ENCODE measurements at places on chromosomes 5 and 9.

DNA sequence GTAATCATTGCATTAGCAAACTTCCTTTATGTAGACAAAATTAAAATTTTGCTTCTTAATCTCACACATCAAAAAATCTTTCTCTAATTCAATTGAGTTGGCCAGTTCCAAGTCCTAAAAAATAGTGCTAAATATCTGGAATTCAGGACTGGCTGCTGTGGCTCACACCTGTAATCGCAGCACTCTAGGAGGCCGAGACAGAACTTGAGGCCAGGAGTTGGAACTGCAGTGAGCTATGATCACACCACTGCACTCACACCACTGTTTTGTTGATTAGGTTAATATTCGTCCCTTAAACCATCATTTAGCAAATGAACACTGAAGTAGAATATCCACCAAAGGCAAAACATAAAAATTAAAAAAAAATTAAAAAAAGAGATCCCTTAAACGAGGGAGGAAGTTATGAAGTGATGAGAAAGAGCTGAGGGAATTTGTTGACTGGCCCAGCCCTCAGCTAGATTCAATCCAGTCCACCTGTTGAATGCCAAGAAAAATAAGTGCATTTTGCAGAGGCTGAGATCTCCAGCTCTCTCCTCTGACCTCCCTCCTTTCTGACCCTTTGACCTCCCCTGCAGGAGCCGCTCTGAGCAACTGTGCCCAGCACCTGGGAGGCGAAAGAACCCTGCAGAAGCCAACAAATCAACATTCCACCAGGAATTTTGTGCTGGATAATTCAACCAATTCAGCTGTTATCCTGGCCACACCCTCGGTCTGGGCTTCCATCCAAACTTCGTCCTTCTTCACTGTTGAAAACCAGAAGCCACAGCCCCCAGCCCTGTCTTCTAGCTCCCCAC lies 96.8 kb downstream of the OR2K2 start:
- DNase-seq: no peak

GRCh38 chr5:180689775-180690174 lies 40.4 kb upstream of the FLT4 start:
- DNase-seq: peak; percentile 37

DNA sequence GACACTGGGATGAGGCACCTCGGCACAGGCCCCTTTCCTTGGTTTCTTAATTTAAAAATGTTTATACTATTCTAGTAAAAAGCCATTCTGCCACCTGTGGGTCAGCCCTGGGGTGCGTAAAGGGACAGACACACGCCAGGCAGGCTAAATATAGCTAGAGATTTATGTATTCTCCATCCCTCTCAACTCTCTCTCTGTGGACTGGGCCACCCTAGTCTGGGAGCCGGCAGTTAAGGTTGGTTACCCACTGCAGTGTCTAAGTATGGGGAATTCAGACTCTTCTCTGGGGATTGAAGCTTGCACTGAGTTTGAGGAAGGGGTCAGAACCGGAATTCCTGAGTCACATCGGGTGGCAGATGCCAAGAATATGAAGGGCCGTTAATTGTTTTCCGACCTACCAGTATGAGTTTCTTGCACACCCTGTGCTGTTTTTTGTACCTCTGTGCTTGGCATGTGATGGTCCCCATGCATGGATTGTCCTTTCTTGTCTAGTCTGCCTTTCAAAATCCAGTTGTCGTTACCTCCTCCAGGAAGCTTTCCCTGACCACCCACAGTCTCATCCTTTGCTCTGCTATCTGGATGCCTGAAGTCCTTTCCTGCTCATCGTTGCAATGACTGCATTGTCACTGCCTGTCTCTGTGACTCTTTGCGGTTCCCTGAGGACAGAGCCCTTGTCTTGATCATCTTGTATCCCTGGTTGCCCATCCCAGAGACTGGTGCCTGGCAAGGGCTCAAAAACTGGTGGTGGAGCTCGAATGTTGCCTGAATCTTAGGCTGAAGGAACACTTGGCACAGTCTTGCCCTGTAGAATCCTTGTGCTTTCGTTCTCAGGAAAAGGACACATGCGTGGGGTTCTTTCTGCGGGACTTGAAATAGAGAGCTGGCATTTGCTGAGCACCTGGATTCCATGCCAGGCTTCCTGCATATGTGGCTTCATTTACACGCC lies 2.1 kb downstream of the NEURL1B start:
- DNase-seq: no peak

- no peak for DNase-seq
Measured at GRCh38 chr9:73565833-73566465, 414.3 kb downstream of the ANXA1 start.

DNA sequence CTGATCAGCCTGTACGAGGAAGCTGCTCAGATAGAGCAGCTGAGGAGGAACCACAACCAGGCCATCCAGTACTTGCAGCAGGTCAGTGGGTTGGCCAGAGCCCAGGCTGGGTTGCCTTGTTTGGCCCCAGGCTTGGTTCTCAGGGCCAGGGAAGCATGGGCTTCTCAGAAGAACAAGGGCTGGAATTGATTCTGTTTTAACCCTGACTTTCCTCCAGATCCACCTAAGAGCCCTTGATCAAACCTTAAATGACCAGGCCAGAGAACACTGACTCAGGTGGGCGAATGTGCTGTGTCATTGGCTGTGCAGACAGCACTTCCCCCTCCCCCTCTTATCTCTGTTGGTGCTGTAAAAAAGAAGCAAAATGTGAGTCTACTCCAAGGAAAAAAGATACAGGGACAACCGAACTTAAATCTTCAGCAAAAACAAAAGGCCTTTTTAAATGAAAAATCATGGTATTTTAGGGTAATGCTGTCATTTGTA lies 28.1 kb downstream of the TTC23L start:
- no peak for DNase-seq

GRCh38 chr9:113648586-113648985 lies 185.1 kb downstream of the RGS3 start:
- no peak for DNase-seq

All from stimulated activated naive CD4-positive, alpha-beta T cell (primary cell).